CD4-positive, alpha-beta T cell treated with Interleukin-6 at 100 ng/mL for 8 hours (primary cell): ENCODE measurements at places on chromosomes 16 and 17.

GRCh38 chr17:57385975-57386374, 129.7 kb downstream of the MSI2 start:
- DNase-seq: no peak

- DNase-seq: no peak
Observed at GRCh38 chr17:69468207-69468606, 53.7 kb downstream of the MAP2K6 start.

DNA sequence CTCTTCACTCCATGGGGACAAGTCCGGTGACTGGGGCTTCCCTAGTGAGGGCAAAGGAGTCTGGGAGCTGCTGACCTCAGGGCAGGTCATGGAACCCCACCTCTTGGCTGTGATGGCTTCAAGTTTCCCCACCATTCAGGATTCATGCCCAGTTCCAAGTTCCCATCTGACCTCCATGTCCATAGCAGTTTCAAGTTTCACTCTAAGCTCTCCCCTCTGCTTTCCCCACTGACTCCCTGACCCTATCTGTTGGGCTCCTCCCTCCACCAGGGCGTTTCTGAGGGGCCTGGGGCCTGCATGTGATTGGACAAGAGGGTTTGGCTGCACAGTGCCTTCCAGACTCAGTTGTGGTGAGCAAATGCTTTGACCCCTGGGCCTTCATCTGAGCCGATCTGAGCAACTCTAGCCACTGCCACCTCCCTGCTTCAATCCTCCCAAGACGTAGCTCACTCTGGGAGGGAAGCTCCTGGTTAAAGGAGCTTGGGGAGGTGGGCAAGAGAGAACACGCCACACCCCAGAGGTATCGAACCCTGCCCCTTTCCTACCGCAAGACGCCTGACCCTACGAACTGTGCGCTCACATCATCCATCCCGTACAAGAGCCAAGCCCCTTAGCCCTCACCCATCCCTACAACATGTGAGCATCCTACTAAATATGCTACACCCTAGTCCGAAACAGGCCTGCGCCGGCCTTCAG, 8.3 kb downstream of the ZNF629 start:
- DNase-seq: no peak

- no peak for DNase-seq
Observed at GRCh38 chr16:2009164-2009711, 383 bp downstream of the ZNF598 start.

GRCh38 chr17:74838274-74838673, 21.4 kb downstream of the GRIN2C start:
- no peak for DNase-seq

DNA sequence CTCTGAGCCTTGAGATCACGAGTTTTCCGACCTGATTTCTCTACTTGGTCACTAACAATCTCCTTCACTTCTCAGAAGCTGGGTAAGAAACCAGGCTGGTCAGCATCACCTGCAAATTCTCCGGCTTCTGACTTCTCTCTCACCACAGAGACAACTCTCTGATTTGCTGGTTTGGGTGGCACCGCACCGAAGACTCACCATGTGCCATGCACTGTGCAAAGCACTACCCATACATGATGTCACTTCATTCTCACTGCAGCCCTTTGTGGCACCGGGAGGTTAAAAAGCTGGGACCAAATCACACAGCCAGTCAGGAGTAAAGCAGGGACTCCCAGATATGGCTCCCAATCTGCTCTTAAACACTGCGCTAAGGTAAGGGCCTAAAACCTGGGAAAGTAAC, 647 bp downstream of the VAC14 start:
- DNase-seq: no peak

DNA sequence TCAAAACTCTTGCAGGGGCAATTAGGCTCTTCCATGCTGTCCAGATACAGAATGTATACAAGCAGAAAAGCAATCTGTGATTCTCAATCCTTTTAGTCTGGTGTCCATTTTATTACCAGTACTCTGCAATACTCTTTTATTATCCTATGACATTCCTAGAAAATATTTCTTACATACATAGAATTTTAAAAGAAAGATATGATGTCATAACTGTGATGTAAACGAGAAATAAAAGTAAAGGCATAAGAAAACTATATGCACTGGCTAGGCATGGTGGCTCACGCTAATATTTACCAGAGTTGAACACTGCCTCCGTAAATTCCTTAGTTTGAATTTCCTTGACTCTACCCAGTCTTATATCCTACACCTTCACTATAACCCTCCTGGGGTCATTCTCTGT, 55.0 kb downstream of the EFCAB5 start:
- DNase-seq: no peak

DNA sequence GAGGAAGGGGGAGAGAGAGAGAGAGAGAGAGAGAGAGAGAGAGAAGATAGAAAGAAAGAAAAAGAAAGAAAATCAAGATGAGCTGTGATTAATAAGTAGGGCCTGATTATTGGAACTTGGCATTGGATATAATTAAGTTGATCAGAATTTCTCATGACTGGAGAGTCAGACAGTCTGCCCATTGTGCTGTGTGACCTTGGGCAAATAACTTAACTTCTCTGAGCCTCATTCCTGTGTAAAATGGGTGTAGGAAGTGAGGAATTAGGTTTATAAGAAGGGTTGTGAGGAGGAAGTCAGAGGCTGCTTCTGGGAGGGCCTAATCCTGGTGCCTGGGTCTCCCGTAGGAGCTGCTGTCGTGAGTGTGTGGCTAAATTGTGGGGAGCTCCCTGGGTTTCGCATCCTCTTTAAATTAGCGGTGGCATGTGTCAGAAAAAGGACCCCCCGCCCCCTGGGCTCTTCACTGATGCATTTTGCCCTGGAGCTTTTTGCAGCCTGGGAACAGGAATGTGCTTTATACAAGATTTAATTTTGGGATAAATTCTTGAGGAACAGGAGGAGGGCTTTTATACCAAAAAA, 76.0 kb downstream of the CMIP start:
- DNase-seq: no peak

GRCh38 chr16:57366544-57367040, 5.7 kb upstream of the CX3CL1 start:
- no peak for DNase-seq

GRCh38 chr16:55658898-55659420, 3.2 kb downstream of the SLC6A2 start:
- no peak for DNase-seq
